Activated CD4-positive, alpha-beta memory T cell treated with anti-CD3 and anti-CD28 coated beads for 36 hours (primary cell): ENCODE measurements at places on chromosomes 3 and 15. TPM values are rescaled to one million over a fixed set of nuclear protein-coding genes. Genes with fewer than 3 reads are reported as not detected.

GRCh38 chr3:132417695-132418411 is 551 bp downstream of the DNAJC13 start:
- peaks cover 1% of the 10 kb centered on the region for H3K36me3 ChIP-seq
- peak overlapping the region; percentile 90 for H3K27ac ChIP-seq
- H3K4me3 ChIP-seq = peak overlapping the region; percentile 98
- H3K27me3 ChIP-seq = no peaks in the 10 kb centered on the region
- H3K4me1 ChIP-seq = peaks cover 31% of the 10 kb centered on the region
- peak; percentile 63 for DNase-seq

The TBC1D23 gene
- 22.7 TPM for total RNA-seq

GRCh38 chr3:139954146-139954860 is 19.3 kb downstream of the CLSTN2 start:
- no peak overlapping the region for H3K4me3 ChIP-seq
- no peak for DNase-seq
- H3K4me1 ChIP-seq = no peaks in the 10 kb centered on the region
- H3K27me3 ChIP-seq = no peaks in the 10 kb centered on the region

- no peak overlapping the region for H3K27ac ChIP-seq
- H3K4me1 ChIP-seq = no peaks in the 10 kb centered on the region
- H3K27me3 ChIP-seq = no peaks in the 10 kb centered on the region
- H3K36me3 ChIP-seq = no peaks in the 10 kb centered on the region
- H3K4me3 ChIP-seq = no peak overlapping the region
Measured at GRCh38 chr15:37758412-37758811, 176.0 kb upstream of the TMCO5A start.

- no peaks in the 10 kb centered on the region for H3K27me3 ChIP-seq
- H3K4me3 ChIP-seq = peak overlapping the region; percentile 99
- H3K36me3 ChIP-seq = peaks cover 17% of the 10 kb centered on the region
- DNase-seq = no peak
- peaks cover 43% of the 10 kb centered on the region for H3K4me1 ChIP-seq
- H3K27ac ChIP-seq = peak overlapping the region; percentile 94
Measured at GRCh38 chr3:15602146-15602536, 596 bp downstream of the BTD start.

- H3K36me3 ChIP-seq = no peaks in the 10 kb centered on the region
- peaks cover 58% of the 10 kb centered on the region for H3K4me1 ChIP-seq
- no peak overlapping the region for H3K4me3 ChIP-seq
- DNase-seq = peak; percentile 41
Measured at GRCh38 chr15:91472316-91472756, 372.3 kb downstream of the SV2B start.

- H3K4me1 ChIP-seq = peaks cover 7% of the 10 kb centered on the region
- H3K27me3 ChIP-seq = peaks cover 2% of the 10 kb centered on the region
- DNase-seq = no peak
- peaks cover 3% of the 10 kb centered on the region for H3K36me3 ChIP-seq
Measured at GRCh38 chr3:17782751-17783150, 40.3 kb upstream of the TBC1D5 start.

DNA sequence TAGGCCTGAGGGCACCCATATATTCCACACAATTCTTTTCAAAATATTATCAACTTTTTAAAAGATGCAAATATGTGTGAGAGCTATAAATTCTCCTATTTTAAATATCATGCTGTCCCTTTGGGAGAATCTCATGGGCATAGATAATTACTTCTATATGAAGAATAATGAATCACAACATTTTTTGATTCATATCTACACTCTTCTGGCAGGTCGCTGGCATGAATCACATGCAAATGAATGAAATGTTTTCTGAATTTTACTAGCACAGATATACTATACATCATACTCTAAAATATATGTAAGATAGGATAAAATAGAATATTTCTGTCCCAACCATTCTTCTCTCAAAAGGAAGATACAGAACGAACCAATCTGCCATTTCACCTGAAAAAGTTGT is 277.7 kb upstream of the KCNH8 start:
- peaks cover 46% of the 10 kb centered on the region for H3K4me1 ChIP-seq
- H3K4me3 ChIP-seq = no peak overlapping the region

- DNase-seq = no peak
- H3K4me3 ChIP-seq = no peak overlapping the region
- no peaks in the 10 kb centered on the region for H3K27me3 ChIP-seq
- no peaks in the 10 kb centered on the region for H3K4me1 ChIP-seq
- peaks cover 6% of the 10 kb centered on the region for H3K36me3 ChIP-seq
Measured at GRCh38 chr3:106097817-106098435, 229.1 kb upstream of the CBLB start.

DNA sequence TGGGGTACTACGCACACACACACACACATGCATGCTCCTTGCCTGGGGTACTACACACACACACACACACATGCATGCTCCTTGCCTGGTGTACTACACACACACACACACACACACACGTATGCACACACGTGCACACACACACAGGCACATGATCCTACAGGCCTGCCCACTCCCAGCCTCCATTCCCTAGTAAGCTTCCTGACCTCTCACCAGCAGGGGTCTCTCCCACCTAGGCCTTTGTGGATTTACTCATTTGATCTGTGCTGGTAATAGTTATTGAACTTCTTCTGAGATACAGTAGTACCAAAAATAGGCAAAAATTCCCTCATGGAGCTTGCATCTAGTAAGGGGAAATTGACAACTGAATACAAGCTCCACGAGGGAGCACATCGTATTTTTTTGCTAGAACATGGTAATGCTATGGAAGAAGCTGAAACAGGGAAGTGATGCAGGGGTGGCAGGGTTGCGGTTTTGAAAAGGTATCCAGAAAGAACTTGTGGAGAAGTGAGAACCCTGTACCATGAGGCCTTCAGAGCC is 19.1 kb downstream of the TTC21A start:
- H3K27me3 ChIP-seq = no peaks in the 10 kb centered on the region
- H3K27ac ChIP-seq = no peak overlapping the region
- DNase-seq = peak; percentile 65
- H3K4me3 ChIP-seq = no peak overlapping the region

GRCh38 chr15:60519218-60519617 is 40.3 kb upstream of the ICE2 start:
- no peak for DNase-seq
- no peaks in the 10 kb centered on the region for H3K27me3 ChIP-seq
- peak overlapping the region; percentile 56 for H3K27ac ChIP-seq
- peaks cover 45% of the 10 kb centered on the region for H3K4me1 ChIP-seq
- peaks cover 33% of the 10 kb centered on the region for H3K36me3 ChIP-seq
- no peak overlapping the region for H3K4me3 ChIP-seq

- H3K4me1 ChIP-seq = no peaks in the 10 kb centered on the region
- H3K27me3 ChIP-seq = no peaks in the 10 kb centered on the region
- H3K4me3 ChIP-seq = no peak overlapping the region
- H3K36me3 ChIP-seq = no peaks in the 10 kb centered on the region
- no peak for DNase-seq
- no peak overlapping the region for H3K27ac ChIP-seq
Measured at GRCh38 chr3:89525609-89526008, 418.2 kb downstream of the EPHA3 start.

DNA sequence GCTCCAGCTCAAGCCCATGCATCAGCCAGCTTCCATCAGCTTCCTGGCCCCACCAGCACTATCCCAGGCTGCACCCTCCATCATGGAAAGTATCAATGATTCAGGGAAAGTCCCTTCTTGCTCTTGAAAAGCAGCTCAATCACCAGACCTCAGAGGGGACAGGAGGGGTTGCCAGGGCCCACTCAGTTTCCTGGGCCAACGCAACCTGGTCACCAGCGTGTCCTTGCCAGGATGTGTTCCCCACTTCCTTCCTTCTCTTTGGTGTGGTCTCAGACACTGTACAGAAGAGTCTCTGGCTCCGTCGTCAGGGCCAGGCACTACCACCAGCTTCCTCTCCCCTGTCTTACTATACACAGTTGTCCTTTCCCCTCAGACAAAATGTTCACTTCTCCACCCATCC is 3.0 kb downstream of the HDC start:
- peak; percentile 83 for DNase-seq
- H3K27ac ChIP-seq = peak overlapping the region; percentile 99
- H3K36me3 ChIP-seq = peaks cover 2% of the 10 kb centered on the region

DNA sequence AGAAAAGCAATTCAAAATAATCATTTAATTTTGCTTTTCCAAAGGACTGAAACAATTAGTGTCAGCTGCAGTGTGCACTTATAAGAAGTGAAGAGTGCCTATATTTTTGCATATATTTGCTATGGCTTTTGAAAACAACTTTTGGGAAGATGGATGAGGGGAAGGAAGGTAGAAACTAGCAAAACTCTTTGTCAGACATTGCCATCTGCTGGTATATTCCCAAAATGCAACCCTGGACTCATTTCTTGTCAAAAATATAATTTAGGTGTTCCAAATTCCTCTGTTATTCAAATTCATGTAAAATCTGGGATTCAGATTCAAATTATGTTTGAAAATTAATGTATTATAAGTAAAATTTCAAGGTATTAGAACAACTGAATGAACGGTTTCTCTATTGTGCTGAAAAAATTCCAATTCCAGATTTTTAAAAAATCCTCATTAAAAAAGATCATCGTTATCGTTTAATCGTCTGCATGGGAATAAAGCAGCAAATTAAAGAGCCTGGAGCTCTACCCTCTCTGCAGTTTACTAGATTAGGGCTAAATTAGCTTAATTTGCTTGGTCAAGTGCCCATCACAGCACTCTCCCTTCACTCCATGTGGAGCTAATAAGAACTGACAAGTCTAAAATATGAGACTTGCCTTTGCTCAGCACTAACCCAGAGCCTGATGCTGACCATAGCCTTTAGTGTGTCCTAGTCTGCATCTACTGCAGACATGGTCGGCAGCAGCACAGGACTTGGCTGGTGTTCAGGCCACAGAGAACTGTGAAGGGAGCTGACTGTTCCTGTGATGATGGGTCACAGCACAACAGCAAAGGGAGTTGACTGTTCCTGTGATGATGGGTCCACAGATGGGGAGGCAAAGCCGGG is 67.9 kb upstream of the MITF start:
- H3K4me3 ChIP-seq = no peak overlapping the region
- H3K27ac ChIP-seq = no peak overlapping the region
- H3K36me3 ChIP-seq = no peaks in the 10 kb centered on the region

DNA sequence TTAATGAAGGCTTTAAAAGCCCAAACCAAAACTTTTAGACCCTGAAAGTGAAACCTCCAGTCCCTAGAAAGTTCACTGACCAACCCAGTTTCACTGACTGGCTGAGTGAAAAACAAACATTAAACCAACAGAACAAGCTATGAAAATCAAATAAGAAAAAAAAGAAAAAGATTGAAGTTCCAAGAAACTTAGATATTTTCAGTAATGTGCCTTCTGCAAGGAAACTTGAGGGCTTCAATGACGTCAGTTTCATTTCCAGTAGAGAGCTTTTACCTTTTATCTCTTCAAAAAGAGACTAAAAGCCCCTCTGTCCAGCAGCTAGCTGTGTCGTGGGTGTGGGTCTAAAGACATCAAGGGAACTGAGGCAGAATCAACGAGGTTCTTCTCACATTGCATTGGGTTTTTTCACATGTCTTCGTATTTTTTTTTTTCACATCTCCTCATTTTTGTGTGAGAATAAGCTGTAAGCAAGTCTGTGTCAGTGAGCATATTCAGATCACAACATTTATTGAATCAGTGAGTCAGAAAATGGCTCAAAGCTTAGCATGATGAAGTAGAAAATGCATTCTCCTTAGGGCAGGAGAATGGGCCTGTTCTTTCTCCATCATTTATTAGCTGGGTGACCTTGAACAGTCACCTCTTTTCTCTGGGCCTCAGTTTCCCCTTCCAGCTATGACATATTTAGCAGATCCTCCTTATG is 54.8 kb upstream of the BCL6 start:
- peak overlapping the region; percentile 95 for H3K27ac ChIP-seq
- H3K27me3 ChIP-seq = no peaks in the 10 kb centered on the region
- DNase-seq = peak; percentile 55
- H3K36me3 ChIP-seq = peaks cover 9% of the 10 kb centered on the region
- peaks cover 69% of the 10 kb centered on the region for H3K4me1 ChIP-seq

DNA sequence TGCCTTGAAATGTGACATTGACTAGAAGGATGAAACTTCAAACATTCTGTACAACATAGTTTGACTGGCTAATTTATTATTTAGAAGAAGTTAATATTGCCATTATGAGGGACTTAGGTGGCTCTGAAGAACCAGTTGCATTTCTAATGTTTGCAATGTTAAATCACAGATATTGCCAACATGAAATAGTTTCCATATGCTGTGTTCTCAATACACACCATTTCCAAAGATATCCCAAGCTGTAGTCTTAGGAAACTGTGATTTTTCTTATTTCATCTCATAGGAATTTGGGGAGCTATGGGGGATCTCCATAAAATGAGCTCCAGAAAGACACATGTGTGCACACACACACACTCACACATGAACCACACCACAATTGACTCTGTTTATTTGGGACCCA is 36.3 kb downstream of the ALG1L2 start:
- no peaks in the 10 kb centered on the region for H3K36me3 ChIP-seq
- peaks cover 3% of the 10 kb centered on the region for H3K27me3 ChIP-seq
- H3K4me1 ChIP-seq = no peaks in the 10 kb centered on the region
- DNase-seq = no peak
